Left lung (tissue), 14 donors: ENCODE measurements at places on chromosomes 13 and 19.

- DNase-seq, result no peak
Measured at GRCh38 chr13:93279982-93280381, 53.4 kb downstream of the GPC6 start.

- no peak for DNase-seq
Measured at GRCh38 chr13:109788372-109789111, 2.2 kb upstream of the IRS2 start.

DNA sequence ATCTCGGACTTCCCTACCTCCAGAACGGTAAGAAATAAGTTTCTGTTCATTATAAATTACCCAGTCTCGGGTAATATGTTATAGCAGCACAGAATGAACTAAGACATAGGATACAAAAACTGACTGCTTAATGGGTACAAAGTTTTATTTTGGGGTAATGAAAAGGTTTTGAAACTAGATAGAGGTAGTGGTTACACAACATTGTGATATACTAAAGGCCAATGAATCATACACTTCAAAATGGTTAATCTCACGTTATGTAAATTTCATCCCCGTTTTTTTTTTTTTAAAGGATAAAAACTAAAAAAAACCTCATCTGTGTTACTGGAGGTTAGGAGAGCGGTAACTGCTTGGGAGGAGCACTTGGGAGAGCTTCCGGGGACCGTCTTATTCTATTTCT lies 23.5 kb downstream of the AKT2 start:
- DNase-seq, result no peak

GRCh38 chr13:50518781-50519201 lies 324.7 kb downstream of the DLEU7 start:
- peak; percentile 58 for DNase-seq

DNA sequence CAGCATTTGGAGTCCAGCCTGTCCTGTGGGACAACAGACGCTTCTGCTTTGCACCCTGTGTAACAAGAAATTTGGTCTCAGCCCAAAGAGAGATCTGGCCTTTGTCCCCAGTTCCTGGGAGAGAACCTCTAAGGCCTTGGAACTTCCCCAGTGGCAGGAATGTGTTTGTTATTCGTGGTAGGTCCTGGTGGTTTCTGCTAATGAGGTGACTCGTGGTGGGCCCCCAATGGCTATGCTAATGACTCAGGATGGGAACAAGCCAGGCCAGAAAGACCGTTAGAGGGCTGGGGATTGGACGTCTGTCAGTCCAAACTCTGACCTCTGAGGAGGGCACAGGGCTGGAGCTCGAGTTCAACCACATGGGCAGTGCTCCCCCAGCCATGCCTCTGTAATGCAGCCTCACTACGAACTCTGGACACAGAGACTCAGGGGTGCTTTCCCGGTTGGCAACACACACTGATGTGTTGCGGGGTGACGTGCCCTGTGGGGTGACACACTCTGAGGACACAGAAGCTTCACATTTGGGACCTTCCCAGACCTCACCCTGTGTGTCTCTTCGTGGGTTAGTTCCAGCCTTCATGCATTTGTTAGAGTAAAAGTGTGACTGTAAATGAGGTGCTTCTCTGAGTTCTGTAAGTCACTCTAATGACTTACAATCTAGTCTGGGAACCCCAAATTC lies 38.9 kb downstream of the TEX29 start:
- no peak for DNase-seq

- no peak for DNase-seq
Measured at GRCh38 chr13:99289271-99289670, 17.9 kb downstream of the GPR183 start.

- DNase-seq, result no peak
Measured at GRCh38 chr13:40605573-40605972, 60.9 kb downstream of the FOXO1 start.

GRCh38 chr19:3387645-3388589 lies 21.5 kb downstream of the NFIC start:
- peak; percentile 89 for DNase-seq

DNA sequence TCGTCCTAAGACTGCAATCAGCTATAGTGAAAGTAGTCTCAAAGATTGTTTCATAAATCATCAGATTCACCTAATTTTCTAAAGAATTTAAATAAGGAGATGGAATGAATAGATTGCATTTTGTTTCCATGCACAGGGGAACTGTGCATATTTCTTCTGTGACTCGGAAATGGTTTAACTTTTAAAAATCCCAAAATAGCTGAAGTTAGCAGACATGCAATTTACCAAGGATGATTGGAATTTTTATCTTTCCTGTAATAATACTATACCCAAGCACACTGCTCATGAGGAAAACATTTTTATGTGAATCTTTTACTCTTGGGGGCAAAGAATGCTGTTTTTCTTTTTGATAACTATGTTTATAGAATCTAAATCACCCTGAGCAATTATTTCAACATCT lies 15.0 kb upstream of the LMO7 start:
- DNase-seq, result no peak

DNA sequence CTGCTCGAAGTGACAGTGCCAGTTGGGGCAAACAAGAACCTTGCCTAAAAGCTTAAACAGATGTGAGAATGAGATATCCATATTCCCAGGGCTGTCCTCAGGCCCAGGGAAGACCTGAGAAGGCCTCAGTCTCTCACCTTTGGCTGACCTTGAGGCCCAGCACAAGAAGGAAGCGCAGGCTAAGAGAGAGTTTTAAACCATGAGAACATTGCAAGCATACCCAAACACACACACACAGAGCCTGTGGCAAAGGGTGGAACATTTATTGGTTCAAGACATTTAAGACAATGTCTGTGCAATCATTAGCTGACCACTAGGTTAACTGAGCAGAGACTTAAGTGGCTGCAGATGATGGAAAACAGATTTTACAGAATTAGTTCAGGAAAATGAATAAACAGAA lies 248.2 kb downstream of the NBEA start:
- no peak for DNase-seq

- DNase-seq, result no peak
Measured at GRCh38 chr19:48418317-48419064, 25.0 kb downstream of the GRIN2D start.

GRCh38 chr13:73833325-73834070 lies 300.7 kb downstream of the KLF12 start:
- DNase-seq, result no peak

- DNase-seq, result no peak
Measured at GRCh38 chr13:20190481-20191310, 2.0 kb downstream of the GJB2 start.

GRCh38 chr13:20686863-20687579 lies 16.5 kb upstream of the IL17D start:
- DNase-seq, result no peak

- DNase-seq, result no peak
Measured at GRCh38 chr13:37597477-37598025, 1.0 kb downstream of the POSTN start.

GRCh38 chr13:41382431-41382830 lies 71.4 kb downstream of the NAA16 start:
- no peak for DNase-seq

- DNase-seq, result no peak
Measured at GRCh38 chr19:14544047-14544446, 14.7 kb downstream of the TECR start.

DNA sequence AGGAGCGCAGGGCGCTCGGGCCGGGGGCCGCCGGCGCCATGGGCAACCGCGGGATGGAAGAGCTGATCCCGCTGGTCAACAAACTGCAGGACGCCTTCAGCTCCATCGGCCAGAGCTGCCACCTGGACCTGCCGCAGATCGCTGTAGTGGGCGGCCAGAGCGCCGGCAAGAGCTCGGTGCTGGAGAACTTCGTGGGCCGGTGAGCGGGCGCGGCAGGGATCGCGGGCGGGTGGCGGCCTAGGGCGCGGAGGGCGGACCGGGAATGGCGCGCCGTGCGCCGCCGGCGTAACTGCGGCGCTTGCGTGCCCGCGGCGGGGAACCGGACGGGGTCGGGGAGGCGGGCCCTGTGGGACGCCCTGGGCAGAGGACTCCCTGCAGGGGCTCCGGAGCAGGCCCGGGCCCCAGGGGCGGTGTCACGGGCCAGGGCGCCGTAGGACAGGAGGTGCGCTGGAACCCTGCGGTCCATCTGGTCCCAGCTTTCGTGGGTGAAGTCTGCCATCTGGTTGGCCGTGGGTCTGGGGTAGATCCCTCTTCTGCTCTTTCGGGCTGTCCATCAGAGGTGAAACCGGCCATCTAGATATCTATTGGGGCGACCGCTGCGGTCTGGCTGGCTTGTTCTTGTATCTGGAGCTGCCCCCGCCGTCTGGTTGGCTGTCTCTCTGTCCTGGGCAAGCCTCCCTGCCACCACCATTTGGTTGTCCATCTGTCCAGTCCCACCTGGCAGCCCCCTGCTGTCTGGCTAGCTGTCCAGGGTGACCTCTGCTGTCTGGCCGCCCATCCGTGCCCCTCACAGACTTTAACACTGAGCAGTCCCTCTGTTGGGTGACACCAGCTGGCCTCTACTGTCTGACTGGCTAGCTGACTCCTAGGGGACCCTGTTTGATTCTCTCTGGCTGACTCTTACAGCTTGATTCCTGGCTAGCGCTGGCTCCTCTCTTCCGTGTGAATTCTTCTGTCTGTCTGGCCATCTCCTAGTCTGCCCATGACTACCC lies 622 bp downstream of the DNM2 start:
- no peak for DNase-seq

DNA sequence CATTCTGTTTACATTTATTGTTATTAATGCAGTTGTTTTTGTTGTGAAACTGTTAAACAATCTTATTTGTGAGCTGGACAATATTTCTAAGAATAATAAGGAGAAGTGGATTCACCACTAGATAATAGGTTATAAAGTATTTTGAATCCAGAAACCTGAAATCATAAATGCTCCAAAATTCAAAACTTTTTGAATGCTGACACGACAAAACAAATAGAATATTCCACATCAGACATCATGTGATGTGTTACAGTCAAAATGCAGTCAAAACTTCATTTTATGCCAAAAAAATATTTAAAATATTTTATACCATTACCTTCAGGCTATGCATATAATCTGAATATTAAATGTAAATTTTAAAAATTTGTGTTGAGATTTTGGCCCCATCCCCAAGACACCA lies 1321.4 kb downstream of the SLITRK1 start:
- DNase-seq, result no peak

DNA sequence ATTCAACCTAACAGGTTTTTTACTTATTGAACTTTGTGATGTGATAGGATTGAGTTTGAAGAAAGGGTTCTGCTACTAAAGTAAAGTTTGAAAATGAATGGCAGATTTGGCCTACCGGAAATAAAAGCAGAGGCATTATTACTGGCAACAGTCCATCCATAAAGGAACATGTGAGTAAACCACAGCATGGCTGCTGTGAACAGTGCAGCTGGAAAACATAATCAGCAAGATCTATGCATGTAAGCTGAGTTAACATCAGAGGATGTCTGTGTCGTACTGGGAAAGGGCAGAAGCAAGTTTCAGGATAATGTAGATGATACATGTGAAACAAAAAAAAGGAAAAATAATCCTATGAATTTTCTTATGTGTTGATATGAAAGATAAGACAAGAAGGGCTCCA lies 87.6 kb downstream of the CYSLTR2 start:
- no peak for DNase-seq

DNA sequence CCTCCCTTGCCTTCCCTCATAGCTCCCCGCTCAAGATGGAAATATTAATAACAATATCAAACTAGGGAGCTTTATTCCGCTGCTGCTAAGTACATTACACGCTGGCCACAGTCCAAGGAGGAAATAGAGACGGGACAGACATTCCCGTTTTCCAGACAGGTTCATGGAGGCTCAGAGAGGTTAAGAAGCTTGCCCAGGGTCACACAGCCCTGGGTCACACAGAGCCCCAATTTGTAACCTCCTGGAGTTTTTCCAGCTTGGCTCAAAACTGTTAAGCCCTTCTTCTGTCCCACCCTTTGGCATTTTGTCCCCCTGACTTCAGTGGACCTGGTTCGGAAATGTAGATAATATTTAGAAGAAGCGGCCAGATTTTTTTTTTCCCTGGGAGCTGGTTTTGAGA lies 2.0 kb downstream of the BICRA start:
- DNase-seq, result no peak

DNA sequence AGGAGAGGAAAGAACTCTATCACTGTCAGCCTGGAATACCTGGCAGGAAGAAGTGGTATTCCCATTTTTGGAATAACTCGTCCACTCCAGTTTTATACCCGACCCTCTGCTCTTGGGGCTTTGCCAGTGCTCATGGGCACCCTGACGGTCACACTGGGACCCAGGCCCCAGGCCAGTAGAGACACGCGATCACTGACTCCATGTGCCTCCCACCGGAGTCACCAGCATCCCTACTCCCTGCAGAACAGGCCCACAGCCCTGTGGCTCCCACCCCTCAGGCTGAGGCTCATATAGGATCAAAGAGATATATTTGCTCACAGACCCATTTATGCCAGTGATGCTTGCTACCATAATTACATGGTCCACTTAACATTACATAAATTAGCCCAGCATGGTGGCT lies 3.5 kb downstream of the GRTP1 start:
- DNase-seq, result no peak

DNA sequence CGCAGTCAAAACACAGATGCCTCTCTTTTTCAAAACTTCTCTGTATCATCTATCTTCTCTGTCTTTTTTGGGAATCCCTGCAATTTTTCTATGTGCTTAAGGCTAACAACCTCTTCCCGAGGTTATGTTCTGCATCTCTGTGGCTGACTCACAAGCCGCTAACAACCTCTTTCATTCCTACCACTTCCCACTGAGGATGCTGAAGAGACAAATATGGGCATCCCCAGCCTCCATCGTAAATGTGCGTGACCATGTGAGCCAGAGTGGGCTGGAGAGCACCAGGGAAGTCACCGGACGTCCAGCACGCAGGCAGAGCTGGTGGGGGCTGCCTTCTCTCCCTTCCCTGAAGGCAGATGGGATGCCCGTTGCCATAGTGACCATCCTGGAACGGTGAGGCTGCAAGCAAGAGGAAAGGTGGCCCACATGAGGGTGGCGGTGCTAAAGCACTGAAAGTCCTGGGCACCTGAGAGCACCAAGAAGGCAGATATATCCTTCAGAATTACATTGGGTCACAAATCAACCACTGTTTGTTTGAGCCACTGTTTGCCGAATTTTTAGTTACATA lies 122.8 kb downstream of the SHISA2 start:
- DNase-seq, result no peak

GRCh38 chr19:43820098-43820883 lies 6.8 kb upstream of the ZNF283 start:
- no peak for DNase-seq

GRCh38 chr19:39631178-39631577 lies 24.5 kb upstream of the LGALS16 start:
- no peak for DNase-seq
